ENCODE measurements at places on chromosomes 6 and 20.
A peak's percentile ranks its signal among the peaks of the same experiment; 100 is the strongest.

DNA sequence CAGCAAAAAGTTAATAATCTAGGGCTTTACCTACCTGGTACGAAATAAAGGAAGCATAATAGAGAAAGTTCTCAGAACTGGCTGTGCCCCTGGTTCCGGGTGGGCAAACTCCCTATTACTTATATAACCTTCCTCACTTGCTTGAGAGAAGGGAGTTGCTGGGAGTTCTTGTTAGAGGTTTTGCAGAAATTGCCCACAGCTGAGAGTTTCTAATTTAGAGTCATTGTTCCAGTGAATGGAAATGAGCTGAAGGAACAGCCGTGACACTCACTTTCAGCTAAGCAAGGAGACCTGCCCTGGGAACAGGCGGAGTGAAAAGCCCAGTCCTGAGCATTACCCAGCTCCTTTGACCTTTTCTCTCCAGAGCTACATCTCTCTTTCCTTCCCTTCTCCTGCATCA lies 594.6 kb upstream of the FLRT3 start:
- DNase-seq, result no peak

DNA sequence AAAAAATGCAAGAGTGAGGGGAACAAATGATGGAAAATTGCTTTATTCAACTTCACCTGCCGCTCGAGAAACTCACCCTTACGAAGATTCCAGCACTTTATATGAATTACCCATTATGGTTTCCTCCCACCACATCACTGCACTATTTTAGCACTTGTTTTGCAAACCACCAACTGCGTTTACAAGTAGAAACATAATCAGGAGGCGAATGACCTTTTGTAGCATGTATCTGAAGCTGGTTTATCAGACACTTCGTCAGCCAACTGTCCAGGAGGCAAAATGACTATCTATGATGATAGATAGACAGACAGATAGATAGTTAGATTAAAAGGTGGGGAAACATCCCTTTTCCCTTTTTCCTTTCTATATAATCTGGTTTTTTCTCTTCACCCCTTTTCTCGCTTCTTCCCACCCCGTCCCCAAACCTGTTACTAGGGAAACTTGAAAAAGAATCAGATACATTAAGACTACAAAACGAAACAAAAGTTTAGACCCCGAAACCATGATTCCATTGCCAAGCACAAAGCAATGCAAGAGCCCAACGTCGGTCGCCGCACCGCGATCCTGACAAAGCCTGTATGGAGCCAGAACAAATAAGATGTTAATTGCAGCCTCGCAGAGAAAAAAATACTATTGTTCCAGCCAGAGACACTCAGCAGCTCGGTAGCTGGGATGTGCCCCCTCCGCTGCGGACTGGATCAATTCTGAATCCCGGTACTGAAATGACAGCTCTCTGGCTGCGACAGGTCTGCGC lies 933 bp upstream of the ADGRB3 start:
- DNase-seq, result peak; percentile 5

GRCh38 chr6:72464246-72464645 lies 157.6 kb upstream of the KCNQ5 start:
- DNase-seq, result no peak

DNA sequence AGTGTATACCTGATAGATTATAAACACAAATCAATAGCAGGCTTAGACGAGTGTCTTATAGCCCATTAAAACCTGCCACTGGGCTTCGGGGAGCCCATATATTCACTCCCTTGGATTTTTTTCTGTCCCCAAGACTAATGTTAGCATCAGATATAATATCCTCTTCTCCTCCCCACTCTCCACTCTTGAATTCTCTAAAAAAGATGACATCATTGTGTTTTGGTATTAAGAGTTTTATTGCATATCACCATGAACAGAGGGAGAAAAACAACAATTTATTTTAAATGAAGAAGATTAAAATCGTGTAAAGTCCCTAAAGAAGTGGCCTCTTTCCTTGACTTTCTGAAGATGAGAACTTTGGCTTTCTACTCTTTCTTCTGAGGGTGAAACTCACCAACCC lies 84.4 kb downstream of the MLIP start:
- DNase-seq, result no peak

DNA sequence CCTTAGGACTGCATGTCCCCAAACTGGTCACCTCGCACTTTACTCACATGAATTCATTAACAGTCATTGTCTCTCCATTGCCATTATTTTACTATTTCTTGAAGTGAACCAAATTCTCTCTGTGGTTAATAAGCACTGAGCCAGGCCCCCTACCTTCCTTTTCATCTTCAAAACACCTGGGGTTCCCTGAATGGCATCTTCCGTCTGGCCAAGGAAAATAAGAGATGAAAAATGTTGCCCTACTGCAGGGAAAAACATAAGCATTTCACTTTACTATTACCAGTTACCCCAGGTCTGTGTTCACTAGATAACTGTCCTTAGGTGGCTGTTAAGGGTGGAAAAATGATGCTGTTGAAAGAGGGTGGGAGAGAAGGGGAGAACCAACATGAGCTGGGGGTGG lies 10.0 kb upstream of the NKX2-2 start:
- DNase-seq, result no peak

DNA sequence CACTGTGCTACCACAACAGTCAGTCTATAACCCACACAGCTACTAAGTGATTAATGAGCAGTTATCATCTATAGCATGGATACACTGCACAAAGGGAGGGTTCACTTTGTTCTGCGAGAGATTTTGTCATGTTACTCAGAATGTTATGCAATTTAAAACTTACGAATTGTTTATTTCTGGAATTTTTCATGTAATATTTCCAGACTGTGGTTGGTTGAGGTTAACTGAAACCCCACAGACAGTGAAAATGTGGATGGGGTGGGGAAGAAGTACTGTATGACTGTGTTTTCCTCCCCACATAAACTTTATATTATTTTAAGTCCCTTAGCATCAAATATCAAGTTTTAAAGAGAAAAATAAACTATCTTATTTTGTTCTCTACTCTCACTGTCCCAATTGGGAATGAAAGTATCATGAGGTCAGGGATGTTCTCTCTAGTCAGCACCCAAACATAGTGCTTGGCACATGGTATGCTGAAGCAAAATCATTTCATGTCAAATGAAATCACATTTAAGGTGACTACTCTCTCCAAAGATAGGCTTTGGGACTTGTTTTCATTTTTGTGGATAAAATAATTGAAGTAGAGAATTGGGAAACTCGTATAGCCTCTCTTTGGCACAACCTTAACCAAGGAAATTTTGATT lies 25.4 kb downstream of the DOP1A start:
- no peak for DNase-seq

- DNase-seq, result no peak
These were observed at the start of gene ANKS1A for GRCh38 chr6:34888874-34889555. ANKS1A (plus strand) TSS chr6:34889255; CDS start chr6:34889403, 148 bp downstream.

DNA sequence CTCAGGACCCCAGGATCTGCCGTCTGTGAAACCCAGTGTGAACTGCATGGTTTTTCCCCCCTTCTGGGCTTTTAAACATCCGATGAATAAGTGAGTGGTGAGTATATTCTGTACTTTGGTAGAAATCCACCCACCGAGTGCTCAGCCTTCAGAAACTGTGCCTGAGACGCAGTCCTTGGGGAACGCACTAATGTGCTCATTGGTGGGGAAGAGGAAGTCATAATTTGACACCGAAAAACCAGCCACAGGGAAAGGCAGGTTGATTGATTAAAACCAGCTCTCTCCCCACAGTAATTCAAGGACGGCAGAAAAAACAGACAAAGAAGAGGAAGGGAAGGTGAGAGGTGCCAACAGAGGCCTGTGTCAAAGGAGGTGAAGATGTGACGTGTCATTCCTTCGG lies 21.7 kb downstream of the EDN3 start:
- DNase-seq, result no peak

GRCh38 chr20:63115651-63116411 lies 100.1 kb downstream of the YTHDF1 start:
- DNase-seq, result no peak

DNA sequence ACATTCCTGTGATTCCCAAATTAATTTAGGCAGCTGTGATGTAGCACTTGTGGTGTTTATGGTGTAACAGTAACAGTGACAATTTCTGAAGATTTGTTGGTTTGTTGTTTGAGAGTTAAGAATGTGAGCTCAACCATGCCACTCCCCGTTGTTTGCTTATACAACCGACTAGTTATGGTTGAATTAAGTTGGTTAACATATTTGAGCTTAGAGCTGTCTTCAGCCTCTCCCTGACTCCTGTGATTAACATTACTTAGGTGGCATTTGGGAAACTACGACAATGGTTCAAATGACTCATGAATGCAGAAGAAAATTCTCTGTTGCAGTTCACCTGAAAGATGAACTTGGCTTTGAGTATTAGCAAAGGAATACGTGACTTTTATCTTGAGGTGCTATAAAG lies 35.9 kb upstream of the PRL start:
- no peak for DNase-seq

- peak; percentile 49 for DNase-seq
These were observed 243.2 kb upstream of the TENT5A start for GRCh38 chr6:81995548-81996289.

GRCh38 chr20:41098703-41099250 lies 38.6 kb upstream of the PLCG1 start:
- DNase-seq, result no peak

- no peak for DNase-seq
These were observed 11.6 kb downstream of the EEF1A2 start for GRCh38 chr20:63487116-63487764.

DNA sequence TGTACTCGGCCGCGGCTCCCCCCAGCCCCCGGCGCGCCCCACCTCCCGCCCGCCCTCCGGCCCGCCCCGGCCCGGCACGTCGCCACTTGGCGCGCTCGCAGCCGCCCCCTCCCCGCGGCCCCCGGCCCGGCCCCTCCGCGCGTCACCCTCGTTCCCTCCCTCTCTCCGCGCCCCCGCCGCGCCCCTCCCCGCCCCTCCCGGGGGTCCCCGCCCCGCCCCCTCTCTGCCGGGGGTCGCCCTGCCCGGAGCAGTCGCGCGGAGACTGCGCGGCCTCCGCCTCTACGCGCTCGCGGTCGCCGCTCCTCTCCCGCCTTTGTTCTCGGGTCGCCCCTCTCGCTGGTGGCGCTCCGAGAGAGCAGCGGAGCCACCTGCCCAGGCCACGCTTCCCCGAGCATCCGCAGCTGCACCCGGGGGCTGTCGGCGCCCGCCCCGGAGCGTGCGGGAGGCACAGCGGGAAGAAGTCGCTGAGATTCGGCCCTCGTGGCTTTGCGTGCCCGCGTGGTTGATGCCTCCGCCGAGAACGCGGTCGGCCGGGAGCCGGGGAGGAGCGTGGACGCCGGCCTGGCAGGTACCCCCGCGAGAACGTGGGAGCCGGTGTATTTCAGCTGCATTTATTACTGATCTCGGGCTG lies at the start of gene PHF10:
Gene PHF10 (minus strand): TSS at position 7 of the 631 bp plus-strand sequence. CDS start 569 bp downstream, outside the sequence.
- no peak for DNase-seq

DNA sequence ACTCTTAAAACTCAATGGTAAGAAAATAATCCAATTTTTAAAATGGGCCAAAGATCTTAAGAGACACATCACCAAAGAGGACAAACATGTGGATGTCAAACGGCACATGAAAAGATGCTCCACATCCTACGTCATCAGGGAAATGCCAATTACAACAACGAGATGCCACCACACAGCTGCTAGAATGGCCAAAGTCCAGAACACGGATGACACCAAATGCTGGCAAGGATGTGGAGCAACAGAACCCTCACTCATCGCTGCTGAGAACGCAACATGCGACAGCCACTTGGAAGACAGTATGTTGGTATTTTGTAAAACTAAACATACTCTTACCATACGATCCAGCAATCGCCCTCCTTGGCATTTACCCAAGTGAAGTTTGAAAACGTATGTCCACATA lies 132.8 kb upstream of the CDH4 start:
- no peak for DNase-seq

All from COLO829 (cell line).